NCI-H2081 (cell line): ENCODE measurements at places on chromosomes 2 and 18.

DNA sequence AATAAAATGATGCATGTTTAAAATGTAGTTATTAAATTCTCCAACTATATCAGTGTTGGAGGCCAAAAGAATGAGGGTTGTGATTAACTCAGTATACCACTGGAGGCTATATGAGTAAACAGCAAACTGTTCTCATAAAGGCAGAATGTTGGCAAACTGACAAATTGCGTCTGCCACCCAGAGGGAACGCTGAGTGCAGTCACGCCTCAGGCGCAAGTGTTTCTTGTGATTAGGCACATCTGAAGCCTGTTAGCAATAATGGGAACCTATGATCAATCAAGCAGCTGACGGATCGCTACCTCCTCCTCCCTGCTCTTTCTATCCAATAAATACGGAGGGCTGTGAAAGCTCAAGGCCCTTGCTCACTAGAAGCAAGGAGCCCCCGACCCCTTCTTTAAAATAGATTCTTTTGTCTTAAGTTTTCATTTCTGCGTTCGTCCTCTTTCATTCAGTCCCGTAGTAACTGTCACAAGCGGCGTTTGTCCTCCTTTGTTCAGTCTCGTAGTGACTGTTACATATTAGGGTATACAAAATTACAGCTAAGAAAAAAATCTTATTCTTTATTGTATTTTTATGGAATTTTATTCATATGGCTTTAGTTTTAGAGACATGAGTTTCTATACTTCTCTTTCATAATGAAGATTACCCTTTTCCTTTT is 16.3 kb upstream of the RMND5A start:
- peak; percentile 88 for DNase-seq

- DNase-seq: no peak
Observed at GRCh38 chr2:152396051-152396511, 61.1 kb downstream of the FMNL2 start.

GRCh38 chr2:179692610-179693009 is 168.8 kb downstream of the ZNF385B start:
- no peak for DNase-seq

GRCh38 chr2:157849591-157849990 is 26.5 kb downstream of the ACVR1 start:
- DNase-seq: no peak

DNA sequence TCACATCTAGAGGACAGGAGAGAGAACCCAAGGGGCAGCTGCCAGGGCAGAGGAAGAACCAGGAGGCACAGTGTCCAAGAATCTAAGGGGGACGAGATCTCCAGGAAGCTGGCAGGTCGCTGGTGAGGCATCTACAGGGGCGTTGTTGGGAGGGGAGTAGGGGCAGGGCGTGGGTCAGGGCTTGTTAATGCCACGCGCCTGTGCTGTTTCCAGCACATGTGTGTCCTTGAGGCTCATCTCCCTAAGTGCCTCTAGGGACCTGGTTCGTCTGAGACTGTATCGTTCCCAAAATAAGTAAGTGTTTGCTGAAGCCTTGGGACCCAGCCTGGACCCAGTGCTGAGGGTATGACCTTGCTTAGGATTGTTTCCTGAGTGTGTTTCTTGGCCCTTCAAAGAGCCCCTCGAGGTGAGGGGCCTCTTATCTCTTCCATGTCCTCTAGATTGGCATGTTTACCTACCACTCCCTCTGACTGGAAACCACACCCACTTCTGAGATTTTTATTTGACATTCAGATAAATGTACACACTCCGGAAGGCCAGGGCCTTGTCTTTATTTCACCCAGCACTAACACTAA is 22.2 kb downstream of the HK2 start:
- DNase-seq: no peak

DNA sequence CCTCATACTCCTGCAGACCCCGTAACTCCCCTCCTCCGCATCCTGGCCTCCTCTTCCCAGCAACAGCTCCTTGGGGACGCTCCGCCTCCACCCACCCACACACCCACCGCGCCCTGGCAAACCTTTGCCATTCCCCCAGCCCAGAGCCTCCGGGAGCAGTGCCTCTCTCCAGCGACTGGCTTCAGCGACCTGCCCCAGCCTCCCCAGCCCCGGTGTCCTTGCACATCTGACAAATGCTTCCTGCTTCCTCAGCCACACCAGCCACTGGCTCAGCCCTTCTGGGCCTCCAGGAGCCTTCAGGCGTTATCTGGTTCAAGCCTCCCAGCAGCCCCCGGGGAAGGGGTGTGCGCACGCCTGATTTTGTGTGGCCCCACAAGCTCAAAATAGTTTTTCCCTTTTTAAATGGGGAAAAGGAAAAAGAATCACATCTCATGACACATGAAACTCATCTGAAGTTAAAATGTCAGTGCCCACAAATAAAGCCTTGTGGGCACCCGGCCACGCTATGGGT is 14.2 kb downstream of the ESPNL start:
- no peak for DNase-seq

- no peak for DNase-seq
Observed at GRCh38 chr2:44005846-44006245, 10.1 kb upstream of the LRPPRC start.

DNA sequence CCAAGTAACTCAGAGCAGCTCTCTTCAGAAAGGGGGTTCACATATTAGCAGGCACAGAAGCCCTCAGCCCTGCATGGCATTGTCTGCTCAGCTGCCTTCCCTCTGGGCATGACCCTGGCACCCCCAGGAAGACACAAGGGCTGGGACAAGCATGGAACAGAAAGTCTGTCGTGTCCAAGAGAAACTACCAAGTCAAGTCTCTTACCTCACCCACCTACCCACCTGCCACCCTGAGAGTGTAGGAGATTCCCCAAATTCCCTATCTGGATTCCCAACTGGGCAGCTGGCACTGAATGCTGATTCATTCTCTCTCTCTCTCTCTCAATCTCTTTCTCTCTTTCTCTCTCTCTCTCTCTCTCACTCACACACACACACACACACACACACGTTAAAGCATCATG is 21.6 kb downstream of the SMAD7 start:
- no peak for DNase-seq
